Cardiac fibroblast (primary cell): ENCODE measurements at places on chromosomes 2 and 18.

DNA sequence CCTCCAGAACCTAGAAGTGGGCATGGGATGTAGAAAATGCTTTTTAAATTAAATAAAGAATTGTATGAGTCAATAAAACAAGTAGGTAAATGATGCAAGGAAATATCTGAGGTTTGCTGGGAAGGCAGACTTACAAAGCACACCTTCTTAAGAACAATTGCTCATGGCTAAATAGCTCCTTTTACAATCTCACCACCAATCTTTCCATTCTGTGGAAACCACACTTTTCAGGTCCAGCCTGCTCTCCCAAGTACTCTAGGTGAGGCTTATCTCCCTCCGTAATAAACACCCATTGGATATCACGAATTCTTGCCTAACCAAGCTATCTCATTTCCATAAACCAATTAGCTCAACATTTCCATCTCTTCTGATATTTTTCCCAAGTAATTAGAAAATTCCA is 91.5 kb upstream of the SLC8A1 start:
- DNase-seq: no peak

DNA sequence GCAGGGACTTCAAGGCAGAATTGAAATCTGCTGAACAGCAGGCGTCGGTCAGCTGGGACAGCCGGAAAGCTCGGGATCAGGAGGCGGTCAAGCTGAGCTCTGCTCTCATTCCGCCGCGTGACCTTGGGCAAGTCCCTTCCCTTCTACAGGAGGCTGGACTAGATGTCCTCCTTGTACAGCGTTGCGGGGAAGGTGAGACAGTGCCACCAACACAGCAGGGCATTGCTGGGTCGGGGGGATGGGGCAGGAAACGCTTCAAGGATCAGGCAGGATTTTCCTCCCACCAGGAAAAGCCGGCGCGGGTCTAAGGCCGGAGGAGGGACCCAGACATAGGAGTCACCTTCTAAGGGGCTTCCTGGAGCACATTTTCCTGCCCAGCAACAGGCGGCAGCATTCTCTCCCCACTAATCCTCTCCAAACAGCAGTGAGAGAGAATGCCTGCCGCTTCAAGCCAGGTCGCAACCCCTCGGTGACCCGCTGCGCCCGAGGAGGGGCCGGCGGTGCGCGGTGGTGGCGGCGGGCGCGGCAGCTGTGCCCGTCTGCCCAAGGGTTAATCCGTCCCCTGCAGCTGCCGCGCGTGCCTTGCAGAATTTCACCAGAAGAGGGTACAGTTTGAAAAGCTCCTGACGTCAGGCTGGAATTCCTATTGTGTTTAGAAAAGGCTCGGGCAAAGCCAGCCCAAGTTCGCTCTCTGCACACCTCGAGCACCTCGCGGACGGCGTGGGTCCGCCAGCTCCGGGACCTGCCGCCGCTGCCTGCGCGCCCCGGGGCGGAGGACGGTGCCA is at the start of gene KCNF1:
Gene KCNF1 (plus strand): TSS at position 644 of the 785 bp plus-strand sequence. CDS start 493 bp downstream, outside the sequence.
- peak; percentile 66 for DNase-seq

DNA sequence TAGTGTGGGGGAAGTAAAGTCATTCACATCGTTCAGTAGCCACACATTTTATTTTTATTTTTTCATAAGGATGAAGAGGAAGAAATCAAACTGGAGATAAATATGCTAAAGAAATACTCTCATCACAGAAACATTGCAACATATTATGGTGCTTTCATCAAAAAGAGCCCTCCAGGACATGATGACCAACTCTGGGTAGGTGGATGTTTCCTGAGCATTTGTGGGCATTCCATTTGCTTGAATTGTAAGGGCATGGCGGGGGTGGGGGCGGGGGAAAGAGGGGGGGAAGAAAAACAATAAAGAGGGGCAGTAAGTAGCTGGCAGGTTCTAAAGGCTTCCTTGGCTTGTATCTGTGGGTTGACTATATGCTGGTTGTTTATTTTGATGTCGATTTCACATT is 126.4 kb downstream of the MAP4K4 start:
- DNase-seq: no peak

DNA sequence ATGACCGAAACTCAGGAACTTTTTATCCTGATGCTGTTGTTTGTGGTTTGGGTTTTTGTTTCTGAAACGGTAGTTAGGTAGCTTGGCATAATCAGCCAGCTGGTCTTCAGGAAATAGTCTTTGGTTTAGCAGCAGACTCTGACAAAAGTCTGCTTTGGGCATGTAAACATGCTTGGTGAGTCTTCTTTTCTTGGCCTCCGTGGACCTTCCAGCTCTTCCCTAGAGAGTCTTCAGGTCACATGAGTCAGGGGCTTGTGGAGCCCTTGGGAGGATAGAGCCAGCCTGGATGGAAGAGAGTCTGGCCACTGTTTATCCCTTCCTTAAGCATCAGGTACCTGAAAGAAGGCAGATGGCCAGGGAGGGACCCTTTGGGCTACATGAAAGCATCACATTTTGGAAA is 154.5 kb downstream of the MGAT5 start:
- DNase-seq: no peak

- no peak for DNase-seq
Observed at GRCh38 chr2:3208591-3208990, 169.0 kb downstream of the EIPR1 start.

DNA sequence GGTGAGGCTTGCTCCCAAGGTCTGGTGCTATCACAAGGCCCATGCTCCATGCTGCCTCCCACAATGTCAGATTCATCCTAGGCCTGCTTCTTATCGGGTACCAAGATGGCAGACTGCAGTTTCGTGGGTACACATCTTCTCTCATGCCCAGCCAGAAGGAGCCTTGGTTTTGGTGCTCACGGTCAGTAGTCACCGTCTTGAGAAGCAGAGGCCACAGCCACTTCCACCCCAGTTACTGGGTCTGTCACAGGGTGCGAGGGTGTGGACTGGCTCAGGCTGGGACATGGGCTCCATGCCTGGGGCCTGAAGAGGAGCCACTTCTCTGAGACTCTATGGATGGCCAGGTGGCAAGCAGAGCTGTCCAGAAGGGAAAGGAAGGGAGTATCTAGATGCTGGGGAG is 178.8 kb upstream of the HS6ST1 start:
- no peak for DNase-seq

- DNase-seq: no peak
Observed at GRCh38 chr2:13686262-13686661, 946.3 kb upstream of the LRATD1 start.

- DNase-seq: no peak
Observed at GRCh38 chr2:238296638-238297457, 8.4 kb upstream of the PER2 start.

DNA sequence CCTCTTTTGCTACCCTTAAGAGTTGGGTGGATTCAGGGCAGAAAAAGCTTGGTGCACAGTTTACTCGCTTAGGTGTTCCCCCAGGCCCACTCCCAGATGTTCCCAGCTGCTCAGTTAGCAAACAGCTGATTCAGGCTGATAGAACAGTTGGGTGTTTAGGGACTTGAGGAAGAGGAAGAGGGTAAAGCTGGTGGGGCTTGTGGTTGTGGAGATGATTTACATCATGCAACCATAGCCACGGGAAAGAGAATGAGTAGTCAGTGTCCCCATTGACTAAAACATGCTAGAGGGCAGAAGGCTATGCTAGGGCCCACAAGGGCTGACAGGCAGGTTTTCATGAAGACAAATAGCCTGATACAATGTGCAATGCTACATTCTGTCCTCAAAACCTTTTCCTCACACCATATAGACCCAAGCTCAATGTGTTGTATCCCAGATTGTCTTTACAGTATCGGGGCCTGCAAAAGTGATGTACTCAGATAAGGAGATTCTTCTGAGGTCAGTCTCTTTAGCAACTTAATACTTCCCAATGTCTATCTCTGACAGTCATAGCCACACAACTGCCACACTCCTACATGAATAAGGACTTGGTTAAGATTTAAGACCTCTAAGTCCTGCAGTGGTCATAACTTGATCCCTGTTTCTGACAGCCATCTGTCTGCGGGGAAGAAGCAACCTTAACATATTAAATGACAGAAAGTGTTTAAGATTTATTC is 15.6 kb downstream of the COLEC12 start:
- DNase-seq: no peak

DNA sequence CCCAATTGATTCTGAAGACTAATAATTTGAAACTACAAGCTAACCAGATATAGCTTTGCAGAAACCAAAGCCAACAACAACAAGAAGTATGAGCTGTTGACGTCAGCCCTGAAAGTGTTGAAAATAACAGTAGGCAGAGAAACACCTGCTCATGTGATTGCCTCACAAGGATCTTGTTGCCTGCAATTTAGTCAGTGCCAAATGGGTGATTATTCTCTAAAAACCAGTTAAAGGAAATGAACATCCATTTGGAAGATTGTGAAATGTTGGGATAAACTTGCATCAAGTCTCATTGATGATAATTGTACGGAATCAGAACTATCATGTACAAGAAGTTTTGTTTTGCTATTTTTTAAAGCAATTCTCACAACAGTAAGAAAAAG is 2.8 kb downstream of the CYTIP start:
- DNase-seq: peak; percentile 74

GRCh38 chr2:170530803-170531564 is 184.2 kb upstream of the SP5 start:
- DNase-seq: no peak

GRCh38 chr2:235000426-235001236 is 48.8 kb downstream of the SH3BP4 start:
- DNase-seq: peak; percentile 39

DNA sequence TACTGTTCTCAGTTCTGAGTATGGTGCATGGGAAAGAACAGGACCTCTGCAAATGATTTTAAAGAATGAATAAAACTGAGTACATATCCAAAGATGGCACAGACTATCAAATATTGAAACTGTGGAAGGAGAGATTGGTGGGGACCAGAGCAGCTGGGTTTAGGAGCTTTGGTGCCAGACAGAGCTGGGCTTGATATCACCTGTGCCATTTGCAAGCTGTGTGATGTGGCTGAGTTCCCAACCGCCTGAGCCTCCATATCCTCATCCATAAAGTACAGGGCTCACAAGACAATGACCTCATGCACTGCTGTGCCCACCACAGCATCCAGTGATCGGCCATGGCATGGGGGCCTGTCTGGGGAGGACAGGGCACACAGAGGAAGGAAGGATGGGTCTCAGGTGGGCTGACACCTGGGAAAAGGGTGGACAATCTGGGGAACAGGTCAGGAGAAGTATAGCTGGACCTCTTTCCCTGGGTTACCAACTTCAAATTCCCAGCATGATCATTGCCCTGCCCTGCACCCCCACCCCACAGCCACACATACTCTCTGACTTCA is 83.9 kb upstream of the RAB6C start:
- no peak for DNase-seq

DNA sequence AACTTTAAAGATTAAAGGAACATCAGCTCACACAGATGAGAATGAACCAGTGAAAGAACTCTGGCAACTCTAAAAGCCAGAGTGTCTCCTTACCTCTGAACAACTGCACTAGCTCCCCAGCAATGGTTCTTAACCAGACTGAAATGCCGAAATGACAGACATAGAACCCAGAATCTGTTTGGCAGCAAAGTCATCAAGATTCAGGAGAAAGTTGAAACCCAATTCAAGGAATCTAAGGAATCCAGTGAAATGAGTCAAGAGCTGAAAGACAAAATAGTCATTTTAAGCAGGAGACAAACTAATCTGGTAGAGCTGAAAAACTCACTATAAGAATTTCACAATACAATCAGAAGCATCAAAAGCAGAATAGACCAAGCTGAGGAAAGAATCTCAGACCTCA is 72.0 kb downstream of the STRADB start:
- peak; percentile 33 for DNase-seq

DNA sequence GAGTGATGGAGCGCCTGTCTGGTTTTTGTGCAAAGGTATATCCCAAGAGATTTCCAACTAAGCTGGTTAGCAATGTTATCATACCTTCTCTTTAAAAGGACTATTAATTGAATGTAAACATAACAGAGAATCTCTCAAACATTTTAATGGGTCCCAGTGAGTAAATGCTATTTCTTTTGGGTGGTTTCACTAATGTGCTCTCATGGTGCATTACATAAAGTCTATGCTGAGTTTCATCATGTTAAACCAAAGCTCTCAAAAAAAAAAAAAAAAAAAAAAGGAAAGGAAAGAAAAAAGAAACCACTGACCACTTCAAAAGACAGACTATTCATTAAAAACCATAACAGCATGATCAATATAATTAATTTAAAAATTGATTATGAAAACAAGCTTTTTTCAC is 119.1 kb upstream of the SCN1A start:
- DNase-seq: no peak

DNA sequence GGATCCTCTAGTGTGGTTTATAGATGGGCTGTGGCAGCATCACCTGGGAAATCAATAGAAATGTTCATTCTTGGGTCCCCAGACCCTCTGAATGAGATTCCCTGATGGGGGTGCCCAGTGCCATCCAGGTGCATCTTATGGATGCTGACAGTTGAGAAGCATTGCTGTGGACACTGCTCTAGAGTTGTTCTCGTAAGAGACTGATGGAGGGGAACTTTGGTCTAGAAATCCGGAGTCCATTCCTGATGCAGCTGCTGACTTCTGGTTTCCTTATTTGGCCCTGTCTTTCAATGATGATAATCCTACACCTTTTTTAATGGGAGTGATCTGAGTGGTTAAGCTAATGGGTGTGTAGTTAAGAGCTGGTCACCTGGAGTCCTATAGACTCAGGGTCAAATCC is 28.3 kb upstream of the E2F6 start:
- DNase-seq: no peak

DNA sequence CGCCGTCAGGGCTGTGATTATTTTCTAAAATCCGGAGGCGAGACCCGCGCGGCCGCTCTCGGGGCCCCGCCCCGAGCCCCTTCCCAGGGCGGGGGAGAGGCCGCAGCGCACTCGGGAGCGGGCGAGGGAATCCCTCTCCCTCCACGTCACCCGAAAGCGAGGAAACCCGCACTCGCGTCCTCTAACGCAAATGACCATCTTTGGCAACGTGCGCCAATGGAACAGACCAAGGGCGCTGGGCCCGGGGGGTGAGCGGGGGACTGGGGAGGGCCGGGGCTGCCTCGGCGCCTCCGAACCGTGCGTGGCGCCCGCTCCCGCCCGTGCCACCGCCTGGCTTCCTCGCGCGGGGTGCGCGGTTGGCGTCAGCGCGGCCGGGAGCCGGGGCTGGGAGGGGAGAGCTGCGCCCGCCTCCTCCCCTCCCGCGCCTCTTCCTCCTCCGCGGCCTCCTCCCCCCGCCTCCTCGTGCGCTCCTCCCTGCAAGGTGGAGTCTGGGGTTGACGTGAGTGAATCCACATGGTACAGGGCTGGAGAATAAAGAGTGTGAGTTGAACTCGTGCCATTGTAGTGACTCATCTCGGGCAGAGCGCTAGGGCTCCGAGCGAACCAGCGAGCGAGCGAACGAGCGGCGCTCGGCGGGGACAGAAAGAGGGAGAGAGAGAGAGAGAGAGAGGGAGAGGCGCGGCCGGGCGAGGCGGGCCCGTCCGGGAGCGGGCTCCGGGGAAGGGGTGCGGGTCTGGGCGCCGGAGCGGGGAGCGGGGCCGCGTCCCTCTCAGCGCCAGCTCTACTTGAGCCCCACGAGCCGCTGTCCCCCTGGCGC is at the start of gene FOSL2:
Gene FOSL2 (plus strand): TSS at position 562 of the 817 bp plus-strand sequence. CDS start 863 bp downstream, outside the sequence.
- DNase-seq: peak; percentile 100

DNA sequence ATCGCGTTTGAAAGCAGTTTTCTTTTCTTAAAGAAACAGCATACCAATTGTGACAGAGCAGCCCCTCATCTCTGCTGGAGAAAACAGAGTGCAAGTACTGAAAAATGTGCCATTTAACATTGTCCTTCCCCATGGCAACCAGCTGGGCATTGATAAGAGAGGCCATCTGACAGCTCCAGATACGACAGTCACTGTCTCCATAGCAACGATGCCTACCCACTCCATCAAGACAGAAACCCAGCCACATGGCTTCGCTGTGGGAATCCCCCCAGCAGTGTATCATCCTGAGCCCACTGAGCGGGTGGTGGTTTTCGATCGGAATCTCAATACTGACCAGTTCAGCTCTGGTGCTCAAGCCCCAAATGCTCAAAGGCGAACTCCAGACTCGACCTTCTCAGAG is 9.5 kb downstream of the GRHL1 start:
- no peak for DNase-seq
